ENCODE measurements at places on chromosomes 3 and 15. TPM values are rescaled to one million over a fixed set of nuclear protein-coding genes. Genes with fewer than 3 reads are reported as not detected.

SPINK8 gene
- total RNA-seq: not detected

ERC2 gene
- 0.44 TPM for total RNA-seq

CCDC12 gene
- 17.2 TPM for total RNA-seq

CHL1 gene
- total RNA-seq: 8.9 TPM

HHLA2 gene
- total RNA-seq: not detected

KLF15 gene
- total RNA-seq: 4.1 TPM

EFCC1 gene
- not detected for total RNA-seq

ENTPD3 gene
- not detected for total RNA-seq

THSD4 gene
- 31.3 TPM for total RNA-seq

ADGRG7 gene
- not detected for total RNA-seq

SLC9C1 gene
- total RNA-seq: not detected

DPPA4 gene
- not detected for total RNA-seq

ILDR1 gene
- total RNA-seq: not detected

HACD3 gene
- 97.1 TPM for total RNA-seq

ISLR gene
- total RNA-seq: 202 TPM

PTX3 gene
- total RNA-seq: 266 TPM

PCOLCE2 gene
- total RNA-seq: 98.7 TPM

SLC25A20 gene
- total RNA-seq: 18.5 TPM

UBXN7 gene
- total RNA-seq: 20.3 TPM

CCDC51 gene
- 42.8 TPM for total RNA-seq

SI gene
- not detected for total RNA-seq

DUOX1 gene
- under 0.01 TPM for total RNA-seq

APOD gene
- 1.6 TPM for total RNA-seq

GOLGA8T gene
- total RNA-seq: not detected

HGD gene
- total RNA-seq: 0.29 TPM

HIGD2B gene
- not detected for total RNA-seq

ALS2CL gene
- total RNA-seq: 0.87 TPM

PTH1R gene
- 0.66 TPM for total RNA-seq

CEP97 gene
- 8.6 TPM for total RNA-seq

GTF2E1 gene
- 13.2 TPM for total RNA-seq

CCDC39 gene
- total RNA-seq: 0.17 TPM

NME9 gene
- total RNA-seq: not detected

GATA2 gene
- total RNA-seq: 2.6 TPM

CCDC54 gene
- total RNA-seq: not detected

CIDEC gene
- total RNA-seq: 0.17 TPM

LINGO1 gene
- not detected for total RNA-seq

PLEKHO2 gene
- total RNA-seq: 56.1 TPM

EPHB1 gene
- under 0.01 TPM for total RNA-seq

TM6SF1 gene
- 3.0 TPM for total RNA-seq

VPS8 gene
- 76.7 TPM for total RNA-seq

CCR3 gene
- 0.33 TPM for total RNA-seq

EPM2AIP1 gene
- 28.7 TPM for total RNA-seq

PLCB2 gene
- total RNA-seq: 0.17 TPM

KCNAB1 gene
- 2.8 TPM for total RNA-seq

MLF1 gene
- 11.9 TPM for total RNA-seq

UACA gene
- total RNA-seq: 107 TPM

BLM gene
- total RNA-seq: 0.33 TPM

TRAT1 gene
- not detected for total RNA-seq

SLC9A9 gene
- 59.9 TPM for total RNA-seq

GPR149 gene
- total RNA-seq: not detected

PXK gene
- total RNA-seq: 54.4 TPM

IMPG2 gene
- total RNA-seq: 0.33 TPM

LCTL gene
- total RNA-seq: 2.6 TPM
